ENCODE measurements at places on chromosomes 1 and 21.

GRCh38 chr1:237386362-237387143 is 344.6 kb downstream of the RYR2 start:
- no peak for DNase-seq

DNA sequence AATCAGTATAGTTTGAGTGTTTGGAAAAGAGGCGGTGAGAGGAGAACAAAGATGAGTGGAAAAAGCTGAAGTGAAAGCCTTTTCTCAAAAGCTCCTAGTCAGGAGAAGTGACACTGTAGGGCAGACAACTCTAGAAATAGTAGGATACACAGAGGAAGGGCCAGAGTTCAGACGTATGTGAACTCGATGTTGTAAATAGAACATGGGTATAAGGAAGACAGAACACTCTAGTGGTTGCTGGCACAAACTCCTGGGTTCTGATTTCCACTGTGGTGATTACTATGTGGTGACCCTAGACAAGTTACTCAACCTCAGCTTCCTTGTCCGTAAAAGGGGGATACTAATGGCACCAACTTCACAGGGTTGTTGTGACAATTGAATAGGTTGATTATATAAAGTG is 30.2 kb upstream of the MGST3 start:
- no peak for DNase-seq

DNA sequence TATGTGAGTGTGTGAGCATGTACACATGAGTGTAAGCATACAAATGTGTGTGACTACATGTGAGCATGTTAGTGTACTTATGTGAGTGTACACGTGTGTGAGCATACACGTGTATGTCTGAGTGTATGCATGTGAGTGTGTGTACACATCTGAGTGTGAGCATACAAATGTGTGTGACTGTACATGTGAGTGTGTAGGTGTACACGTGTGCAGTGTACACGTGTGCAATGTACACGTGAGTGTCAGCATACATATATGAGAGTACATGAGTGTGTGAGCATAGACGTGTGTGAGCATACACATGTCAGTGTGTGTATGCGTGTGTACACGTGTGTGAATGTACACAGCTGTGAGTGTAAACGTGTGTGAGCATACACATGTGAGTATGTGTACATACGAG is 170.6 kb downstream of the HUNK start:
- DNase-seq: no peak

- DNase-seq: no peak
Measured at GRCh38 chr1:192639607-192640368, 3.8 kb downstream of the RGS13 start.

DNA sequence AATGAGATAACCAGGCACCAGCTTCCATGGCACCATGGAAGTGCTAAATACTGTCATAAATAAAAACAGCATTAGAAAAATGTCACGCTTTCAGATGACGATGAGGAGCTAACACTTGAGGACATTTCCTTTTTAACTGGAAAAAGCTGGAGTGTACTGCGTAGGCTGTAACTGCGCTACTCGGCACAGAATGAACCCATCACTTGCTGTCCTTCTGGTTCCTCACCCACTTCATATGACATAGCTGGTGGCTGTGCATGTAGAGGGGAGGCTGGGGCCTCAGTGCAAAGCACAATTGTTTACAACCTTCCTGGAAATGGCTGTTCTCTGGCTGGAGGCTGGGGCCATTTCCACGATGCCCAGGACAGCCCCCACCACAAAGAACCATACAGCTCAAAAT is 55.7 kb downstream of the NTPCR start:
- no peak for DNase-seq

DNA sequence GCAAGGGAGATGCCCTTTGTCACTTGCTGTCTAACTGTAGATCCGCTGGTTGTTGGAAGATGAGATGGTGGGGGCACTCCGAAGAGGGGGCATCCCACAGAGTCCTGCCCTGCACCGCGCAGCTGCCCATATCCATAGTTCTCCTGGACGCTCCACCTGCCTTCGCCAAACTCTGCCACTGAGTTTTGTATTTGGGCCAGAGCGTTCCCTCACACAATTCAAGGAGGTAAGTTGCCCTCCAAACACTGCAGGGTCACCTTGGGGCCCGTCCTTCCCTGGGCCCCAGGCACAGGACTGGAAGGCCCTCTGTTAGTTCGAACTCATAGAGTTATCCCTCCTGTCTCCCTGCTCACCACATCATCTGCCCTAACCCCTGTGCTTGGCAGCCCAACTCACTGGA is 22.1 kb downstream of the HYI start:
- DNase-seq: no peak

DNA sequence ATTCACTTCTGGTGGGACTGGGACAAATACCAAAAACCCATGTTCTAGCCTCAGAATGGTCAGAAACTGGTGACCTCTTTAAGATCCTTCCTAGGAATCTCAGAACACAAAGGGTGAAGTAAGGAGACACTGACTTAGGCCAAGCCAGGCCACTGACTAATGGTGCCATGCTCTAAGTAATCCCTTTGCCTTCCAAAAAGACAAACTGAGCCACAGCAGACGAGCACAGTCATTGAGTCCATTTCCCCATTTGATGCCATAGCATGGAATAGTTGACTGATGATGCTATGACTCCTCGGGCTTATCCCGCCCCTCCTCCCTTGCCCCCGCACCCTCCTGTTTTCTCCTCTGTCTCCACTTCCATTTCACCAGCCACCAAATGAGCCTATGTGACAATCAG is 145.8 kb upstream of the ZNF648 start:
- DNase-seq: no peak

GRCh38 chr1:224799083-224799482 is 130.4 kb upstream of the DNAH14 start:
- DNase-seq: peak; percentile 25

DNA sequence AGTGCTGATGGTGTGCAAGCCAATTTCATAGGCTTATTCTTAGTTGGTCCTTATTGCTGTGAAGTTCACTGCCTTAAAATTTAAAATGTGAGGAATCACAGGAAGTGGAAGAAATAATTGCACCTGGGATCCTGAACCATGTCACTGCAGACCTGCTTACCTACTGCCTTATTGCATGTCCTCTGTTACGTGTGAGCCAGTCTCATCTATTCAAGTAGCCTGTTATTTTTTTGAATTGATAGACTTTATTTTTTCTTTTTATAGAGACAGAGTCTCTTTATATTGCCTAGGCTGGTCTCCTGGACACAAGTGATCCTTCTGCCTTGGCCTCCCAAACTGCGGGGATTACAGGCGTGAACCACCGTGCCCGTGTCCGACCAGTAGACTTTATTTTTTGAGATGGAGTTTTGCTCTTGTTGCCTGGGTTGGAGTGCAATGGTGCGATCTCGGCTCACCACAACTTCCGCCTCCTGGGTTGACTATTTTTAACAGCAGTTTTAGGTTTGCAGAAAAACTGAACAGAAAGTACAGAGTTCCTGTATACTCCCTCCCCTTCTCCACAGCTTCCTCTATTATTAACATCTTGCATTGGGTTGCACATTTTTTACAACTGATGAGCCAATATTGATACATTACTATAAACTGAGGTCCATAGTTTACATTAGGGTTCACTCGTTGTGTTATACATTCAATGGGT is 14.0 kb upstream of the DISC1 start:
- no peak for DNase-seq

- no peak for DNase-seq
Measured at GRCh38 chr1:67677408-67677807, 7.6 kb upstream of the GADD45A start.

GRCh38 chr1:115906627-115907026 is 65.7 kb upstream of the NHLH2 start:
- peak; percentile 23 for DNase-seq

- DNase-seq: no peak
Measured at GRCh38 chr1:91611483-91611917, 110.8 kb downstream of the CDC7 start.

DNA sequence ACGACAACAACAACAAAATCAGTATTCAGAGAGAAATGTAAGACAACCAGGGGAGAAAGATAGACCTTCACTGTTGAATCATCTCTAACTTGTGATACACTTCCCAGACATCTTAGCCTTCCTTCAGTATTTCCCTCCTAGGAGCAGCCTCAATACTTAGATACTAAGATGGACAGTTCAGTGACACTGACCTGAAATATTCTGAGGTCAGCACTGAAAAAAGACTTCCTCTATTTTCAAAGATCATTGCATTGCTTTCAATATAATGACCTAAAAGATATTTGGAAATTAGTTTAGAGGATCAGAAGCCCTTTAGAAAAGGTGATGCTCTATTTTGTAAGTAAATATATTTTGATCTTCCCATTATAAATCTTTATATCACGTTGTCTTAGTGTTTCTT is 101.0 kb downstream of the MRPL39 start:
- no peak for DNase-seq

All from NCI-H1417 (cell line).